Effector CD8-positive, alpha-beta T cell (primary cell): ENCODE measurements at places on chromosomes 3 and 15.
A peak's percentile ranks its signal among the peaks of the same experiment; 100 is the strongest.

DNA sequence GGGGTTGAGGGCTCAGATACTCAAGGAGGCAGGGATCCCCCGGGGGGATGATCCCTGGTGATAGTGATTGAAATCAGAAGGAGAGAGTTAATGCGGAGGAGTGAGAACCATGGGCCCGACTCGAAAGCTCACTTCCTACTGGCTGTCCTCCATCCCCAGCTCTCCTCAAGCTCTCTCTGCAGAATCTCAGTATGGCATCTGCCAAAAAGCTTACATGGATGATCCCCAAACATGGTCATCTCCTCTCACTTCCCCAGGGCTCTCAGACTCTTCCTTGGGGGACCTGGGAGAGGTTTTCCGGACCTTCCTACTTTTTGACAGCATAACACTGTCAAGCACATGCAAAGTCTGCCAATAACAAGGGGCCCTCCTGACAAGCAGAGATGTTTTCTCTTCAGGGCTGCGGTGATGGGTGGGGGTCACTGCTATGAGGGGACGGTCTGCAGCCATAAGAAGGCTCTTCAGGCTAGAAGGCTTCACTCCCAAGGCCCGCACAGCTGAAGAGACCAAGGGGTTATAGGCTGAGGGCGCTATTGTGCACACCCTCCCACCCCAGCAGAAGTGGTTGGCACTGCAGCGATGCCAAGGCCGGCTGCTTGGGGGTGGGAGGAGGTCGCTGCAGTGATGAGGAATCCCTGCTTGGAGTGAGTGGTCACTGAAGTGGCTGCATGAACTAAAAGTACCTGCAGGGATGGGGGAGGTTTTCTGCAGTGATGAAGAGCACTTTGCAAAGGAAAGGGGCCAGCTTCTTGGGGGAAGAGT is 828 bp upstream of the VWA5B2 start:
- no peak for DNase-seq

- DNase-seq, result no peak
Observed at GRCh38 chr3:112627919-112628466, 12.9 kb downstream of the CCDC80 start.

DNA sequence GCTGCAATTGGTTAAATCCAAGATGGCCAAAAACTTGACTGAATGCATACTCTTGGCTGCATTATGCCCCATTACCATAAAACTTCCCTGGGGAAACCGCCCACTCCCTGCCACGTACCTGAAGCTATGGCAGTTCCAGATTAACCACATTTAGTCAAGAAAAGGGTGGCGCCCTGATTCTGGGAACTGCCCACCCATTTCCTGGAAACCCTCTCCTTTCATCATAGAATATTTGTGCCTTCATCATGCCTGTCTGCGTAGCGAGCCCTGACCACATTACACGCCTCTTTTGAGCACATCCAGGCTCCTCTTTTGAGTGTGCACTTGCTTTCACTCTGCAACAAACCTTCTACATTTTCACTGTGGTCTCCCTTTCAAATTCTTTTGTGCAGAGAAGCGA is 5.2 kb downstream of the LINS1 start:
- DNase-seq, result peak; percentile 90

DNA sequence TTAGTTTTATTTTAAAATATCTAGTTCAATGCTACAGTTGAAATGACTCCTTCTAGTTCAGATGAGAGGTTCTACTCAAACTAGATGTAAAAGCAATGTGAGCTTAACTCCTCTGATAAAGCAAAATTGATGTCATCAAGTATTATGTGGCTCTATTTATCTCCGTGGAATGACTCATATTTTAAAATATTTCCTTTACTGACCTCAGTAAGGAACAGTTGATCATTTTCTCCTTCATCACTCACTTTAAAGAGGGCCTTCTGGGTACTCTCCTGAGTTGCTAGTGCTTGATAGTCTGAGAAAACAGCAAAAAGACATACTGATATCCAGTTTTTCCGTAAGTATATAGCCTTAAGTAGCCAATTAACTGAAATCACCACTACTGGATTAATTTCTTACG is 1099.3 kb downstream of the ROBO2 start:
- DNase-seq, result no peak

GRCh38 chr3:132637590-132637989 is 22.0 kb downstream of the ACAD11 start:
- no peak for DNase-seq

DNA sequence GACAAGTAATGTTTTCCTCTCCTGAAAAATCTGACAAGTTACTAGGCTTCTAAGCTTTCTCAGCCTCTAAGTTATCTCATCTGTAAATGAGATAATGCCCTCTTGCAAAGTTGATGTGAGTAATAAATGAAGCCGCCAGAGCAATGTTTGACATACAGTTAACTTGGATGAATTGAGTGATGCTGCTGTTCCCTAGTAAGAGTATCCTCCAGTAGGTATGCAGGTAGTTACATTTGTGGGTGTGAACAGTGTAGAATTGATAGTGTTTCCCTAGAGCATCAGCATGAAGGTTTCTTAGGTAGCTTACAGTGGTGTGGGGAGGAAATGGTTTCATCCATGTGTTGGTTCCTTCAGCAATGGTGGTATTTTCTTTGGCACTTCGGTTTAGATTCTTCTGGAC is 3.4 kb downstream of the ATP2C1 start:
- no peak for DNase-seq

DNA sequence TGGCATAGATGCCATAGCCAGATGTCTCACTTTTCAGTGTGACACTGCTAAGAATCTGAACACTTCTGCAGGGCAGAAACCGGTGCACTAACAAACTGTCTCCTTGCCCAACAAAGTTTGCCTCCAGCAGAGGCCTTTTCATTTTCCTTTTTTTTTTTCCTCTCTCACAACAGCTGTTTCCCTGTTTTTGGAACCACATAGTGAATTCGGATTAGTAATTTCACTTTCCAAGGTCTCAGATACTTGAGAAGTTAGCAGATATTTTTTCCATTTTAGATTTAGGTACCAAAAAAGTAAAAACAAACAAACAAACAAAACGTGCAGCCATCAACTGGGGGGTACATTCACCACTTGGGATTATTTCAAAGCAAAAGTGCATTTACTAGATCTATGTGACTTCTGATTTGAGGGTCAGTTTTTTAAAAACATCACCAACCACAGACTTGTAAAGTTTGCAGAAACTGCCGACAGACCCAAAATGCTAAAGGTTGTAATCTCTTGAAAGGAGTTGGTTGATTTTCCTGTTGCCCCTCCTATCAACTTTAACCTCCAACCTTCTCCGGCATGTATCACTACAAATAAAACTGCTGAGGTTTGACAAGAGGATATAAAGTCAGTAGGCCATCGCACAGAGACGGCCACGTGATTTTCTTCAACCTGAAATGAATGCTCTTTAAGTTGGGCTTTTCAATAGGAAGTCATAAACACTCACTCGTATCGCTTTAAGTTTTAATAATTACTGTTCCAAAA is 169.1 kb downstream of the CDIN1 start:
- DNase-seq, result no peak

DNA sequence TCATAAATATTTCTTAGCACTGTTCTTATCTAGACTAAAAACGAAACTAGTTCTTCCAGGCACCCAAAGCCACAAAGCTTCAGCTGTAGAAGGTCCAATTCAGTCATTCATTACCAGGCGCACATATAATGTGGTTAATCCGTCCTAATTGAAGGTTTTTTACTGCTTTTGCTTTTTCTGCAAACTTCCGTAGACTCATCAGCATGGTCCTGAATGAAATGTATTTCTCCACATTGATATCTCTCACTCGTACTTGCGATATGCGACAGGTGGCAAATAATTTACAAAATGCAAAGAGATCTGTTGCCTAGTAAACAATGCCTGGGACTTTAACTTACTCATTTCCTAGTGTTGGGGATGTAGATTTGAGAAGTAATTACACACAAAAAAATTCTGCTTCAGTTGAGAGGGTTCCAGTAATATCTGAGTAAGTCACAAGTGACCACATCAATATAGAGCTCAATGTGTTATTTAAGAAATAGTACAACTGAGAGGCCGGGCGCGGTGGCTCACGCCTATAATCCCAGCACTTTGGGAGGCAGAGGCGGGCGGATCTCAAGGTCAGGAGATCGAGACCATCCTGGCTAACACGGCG is 75.0 kb upstream of the MBNL1 start:
- no peak for DNase-seq

DNA sequence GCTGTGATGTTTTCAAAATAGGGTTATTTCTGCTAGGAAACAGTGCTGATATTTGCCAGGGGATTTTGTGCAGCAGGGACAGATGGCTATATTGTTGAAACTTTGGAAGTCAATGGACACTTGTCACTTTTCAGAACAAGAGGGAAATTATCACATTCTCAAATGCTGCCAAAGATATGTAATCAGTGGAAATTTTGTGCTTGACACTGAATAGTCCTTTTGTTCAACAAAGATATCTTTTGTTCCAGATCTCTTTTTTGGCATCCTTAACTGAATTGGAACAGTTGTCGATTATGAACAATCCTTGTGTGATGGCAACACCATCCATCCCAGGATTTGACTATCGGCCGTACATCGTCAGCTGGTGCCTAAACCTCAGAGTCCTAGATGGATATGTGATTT is 7.8 kb downstream of the CEP97 start:
- DNase-seq, result no peak

DNA sequence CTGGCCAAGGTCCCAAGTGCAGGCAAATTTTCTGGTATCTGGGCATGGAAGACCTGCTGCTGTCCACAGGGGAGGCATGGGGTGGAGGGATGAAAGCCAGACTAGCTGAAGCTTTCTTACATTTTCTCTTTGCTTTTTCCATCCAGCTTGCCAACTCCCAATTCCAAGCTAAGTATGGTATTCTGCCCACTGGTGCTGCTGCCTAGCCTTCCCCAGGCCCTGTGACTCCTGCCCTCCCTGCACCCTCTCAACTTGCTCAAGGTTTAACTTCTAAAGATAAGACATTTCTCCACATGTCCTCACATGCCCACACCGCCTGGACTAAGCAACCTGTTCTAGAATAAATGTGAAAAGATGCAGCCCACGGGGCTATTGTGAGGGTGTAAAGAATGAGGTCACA is 59.5 kb upstream of the HACD2 start:
- no peak for DNase-seq

GRCh38 chr15:40243126-40243810 is 4.4 kb downstream of the PAK6 start:
- no peak for DNase-seq

GRCh38 chr3:53694666-53695323 is 151.4 kb downstream of the CHDH start:
- no peak for DNase-seq

DNA sequence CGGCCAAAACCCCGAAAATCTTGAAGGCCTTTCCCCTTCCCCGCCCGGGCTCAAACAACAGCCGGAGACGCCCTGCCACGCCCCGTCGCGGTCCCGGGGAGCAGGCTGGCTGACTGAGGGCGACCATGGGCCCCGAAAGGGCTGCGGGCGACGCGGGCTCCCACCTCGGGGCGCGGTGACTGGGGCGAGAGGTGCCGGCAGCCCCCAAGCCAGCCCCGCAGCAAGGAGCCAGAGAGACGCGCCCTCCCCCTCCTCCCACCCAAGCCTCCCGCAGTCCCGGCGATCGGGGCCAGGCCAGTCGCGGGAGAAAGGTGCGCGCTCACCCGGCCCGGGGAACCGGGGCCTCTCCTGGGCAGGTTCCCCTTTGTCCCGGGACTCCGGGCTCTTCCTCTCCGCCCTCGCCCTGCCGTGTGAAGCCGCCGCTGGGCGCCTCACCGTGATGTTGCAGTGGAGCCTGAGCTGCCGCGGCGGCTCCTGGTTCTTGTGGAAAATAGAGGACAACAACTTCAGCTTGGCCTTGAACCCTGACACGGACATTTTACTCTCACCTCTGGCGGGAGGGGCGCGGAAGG is 30.6 kb upstream of the ZSCAN2 start:
- DNase-seq, result peak; percentile 24

DNA sequence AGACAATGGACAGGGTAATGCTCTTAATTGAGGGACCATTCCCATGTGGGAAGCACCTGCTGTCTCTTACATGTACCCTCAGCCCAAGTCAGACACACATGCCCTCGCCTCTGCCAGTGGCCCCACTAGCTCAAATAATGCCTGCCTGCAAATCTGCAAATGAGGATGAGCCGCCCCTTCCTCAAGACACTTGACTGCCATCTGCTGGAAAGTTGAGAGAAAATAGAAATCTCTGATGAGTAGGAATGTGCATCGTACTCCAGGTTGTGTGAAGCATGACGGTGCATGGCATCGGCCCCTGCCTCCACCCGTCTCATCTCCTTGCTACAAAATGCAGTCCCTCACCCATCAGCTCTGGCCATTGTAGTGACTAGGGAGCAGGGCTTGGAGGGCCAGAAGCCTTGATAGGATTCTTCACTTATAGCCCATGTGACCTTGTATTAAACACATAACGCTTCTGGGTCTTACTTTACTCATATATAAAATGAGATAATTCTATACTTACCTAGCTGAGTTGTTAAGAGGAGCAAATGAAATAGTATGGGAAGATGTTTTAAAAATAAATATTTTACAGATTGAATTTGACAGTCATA is 6.3 kb upstream of the SCN5A start:
- no peak for DNase-seq

DNA sequence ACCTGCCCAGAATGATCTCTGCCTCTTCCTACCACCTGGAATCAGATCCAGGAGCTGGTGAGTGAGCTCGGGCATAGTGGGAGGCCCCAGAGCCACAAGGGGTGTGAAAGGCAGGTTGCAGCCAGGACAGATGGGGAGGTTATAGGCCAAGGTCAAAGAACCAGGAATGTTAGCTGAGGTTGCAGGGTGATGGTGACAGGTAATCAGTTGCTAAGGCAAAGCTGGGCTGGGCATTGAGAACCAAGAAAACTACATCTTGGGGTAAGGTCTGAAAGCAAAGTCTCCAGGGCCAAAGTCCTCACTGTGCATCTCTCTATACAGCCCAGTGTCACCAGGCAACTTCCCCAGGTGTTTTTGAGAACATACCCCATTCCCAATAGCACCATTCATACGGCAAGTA is 38.4 kb upstream of the SLC6A11 start:
- DNase-seq, result no peak

GRCh38 chr3:39122813-39123212 is 15.3 kb downstream of the TTC21A start:
- DNase-seq, result no peak

- DNase-seq, result no peak
Observed at GRCh38 chr3:98962189-98962930, 60.9 kb upstream of the DCBLD2 start.

DNA sequence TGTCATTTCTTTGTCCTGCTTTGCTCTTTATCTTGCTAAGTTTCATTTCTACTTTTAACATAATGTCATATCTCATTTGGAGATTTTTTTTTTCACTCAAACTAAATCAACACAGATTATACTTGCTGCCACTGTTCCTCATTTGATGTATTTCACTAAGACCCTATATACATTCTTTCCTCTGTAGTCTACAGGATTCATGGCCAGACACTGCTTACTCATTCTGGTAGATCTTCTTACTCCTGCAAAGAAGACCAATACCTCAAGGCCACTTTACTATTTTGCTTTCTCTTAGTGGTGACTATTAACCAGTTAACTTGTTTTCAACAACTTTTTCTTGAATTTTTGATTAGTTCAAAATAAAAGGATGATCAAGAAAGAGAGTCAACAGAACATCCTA is 26.6 kb downstream of the SLC24A5 start:
- no peak for DNase-seq

DNA sequence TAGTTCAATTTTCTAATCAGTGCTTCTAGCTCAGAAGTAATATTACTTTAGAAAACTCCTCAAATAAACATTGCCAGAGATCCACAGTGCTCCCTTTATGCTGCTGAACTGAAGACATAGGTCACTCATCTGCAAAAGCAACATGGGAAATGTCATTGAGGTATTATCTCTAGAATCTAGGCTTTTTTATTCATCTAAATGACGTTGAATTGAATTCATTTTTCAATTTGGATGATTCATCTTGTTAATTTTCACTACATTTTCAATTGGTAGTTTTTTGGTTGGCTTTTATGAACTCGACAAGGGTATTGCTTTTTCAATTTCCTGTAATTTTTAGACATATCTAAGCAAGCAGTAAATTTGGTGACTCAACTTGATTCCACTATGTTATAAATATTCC is 275.4 kb downstream of the NFKBIZ start:
- no peak for DNase-seq
